ENCODE measurements at places on chromosomes 16 and 17. TPM values are rescaled to one million over a fixed set of nuclear protein-coding genes. Genes with fewer than 3 reads are reported as not detected.

DNA sequence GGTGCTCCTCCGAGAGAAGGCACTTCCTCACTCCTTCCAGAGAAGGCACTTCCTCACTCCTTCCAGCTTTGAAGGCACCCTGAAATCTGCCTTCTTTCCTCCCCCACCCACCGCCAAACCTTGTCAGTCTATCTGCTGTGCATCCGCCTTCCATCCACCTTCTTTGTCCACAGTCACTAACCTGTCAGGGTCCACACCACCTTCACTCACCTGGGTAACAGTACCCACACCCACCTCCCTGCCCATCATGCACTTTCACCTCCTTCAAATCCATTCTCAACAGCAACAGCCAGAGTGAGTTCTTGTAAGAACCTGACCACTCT, 5.2 kb downstream of the CCDC102A start:
- DNase-seq, result no peak

Gene HSD11B2
- polyA plus RNA-seq, result 0.26 TPM

DNA sequence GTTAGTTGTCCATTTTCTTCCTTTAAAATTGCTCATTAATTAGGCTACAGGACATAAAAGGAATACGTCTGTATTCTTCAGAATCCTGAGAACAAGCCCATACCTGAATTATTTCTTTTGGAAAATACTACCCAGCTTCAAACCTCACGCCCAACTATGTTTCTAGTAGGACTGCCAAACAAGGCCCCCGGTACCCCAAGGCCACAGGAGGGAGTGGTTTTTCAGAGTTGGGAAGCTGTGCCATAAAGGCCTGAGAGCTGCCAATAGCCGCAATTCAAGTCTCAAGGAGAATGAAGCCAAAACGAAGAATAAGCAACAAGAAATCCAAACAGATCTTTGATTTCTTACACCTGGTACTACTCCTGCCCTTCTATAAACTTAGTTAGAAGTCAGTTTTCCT, 48.3 kb downstream of the UBE2G1 start:
- DNase-seq, result no peak

- peak; percentile 26 for DNase-seq
Measured at GRCh38 chr16:55853114-55853513, 20.2 kb upstream of the CES1 start.

DNA sequence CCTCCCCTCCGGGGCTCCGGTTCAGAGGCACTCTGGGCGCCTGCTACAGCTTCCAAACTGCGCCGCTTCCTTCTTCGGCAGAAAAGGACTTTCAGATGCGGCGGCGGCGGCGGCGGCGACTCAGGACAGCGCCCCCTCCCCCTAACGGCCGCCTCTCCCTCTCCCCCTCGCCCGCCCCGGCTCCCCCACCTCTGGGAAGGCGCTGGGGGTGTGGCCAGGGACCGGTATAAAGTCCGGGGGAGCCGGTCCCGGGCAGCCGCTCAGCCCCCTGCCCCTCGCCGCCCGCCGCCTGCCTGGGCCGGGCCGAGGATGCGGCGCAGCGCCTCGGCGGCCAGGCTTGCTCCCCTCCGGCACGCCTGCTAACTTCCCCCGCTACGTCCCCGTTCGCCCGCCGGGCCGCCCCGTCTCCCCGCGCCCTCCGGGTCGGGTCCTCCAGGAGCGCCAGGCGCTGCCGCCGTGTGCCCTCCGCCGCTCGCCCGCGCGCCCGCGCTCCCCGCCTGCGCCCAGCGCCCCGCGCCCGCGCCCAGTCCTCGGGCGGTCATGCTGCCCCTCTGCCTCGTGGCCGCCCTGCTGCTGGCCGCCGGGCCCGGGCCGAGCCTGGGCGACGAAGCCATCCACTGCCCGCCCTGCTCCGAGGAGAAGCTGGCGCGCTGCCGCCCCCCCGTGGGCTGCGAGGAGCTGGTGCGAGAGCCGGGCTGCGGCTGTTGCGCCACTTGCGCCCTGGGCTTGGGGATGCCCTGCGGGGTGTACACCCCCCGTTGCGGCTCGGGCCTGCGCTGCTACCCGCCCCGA, at the start of gene IGFBP4:
Gene IGFBP4, plus strand, starts transcription at position 255 of the 792 bp plus-strand sequence. Its CDS starts 286 bp downstream, at position 541.
- peak; percentile 71 for DNase-seq

DNA sequence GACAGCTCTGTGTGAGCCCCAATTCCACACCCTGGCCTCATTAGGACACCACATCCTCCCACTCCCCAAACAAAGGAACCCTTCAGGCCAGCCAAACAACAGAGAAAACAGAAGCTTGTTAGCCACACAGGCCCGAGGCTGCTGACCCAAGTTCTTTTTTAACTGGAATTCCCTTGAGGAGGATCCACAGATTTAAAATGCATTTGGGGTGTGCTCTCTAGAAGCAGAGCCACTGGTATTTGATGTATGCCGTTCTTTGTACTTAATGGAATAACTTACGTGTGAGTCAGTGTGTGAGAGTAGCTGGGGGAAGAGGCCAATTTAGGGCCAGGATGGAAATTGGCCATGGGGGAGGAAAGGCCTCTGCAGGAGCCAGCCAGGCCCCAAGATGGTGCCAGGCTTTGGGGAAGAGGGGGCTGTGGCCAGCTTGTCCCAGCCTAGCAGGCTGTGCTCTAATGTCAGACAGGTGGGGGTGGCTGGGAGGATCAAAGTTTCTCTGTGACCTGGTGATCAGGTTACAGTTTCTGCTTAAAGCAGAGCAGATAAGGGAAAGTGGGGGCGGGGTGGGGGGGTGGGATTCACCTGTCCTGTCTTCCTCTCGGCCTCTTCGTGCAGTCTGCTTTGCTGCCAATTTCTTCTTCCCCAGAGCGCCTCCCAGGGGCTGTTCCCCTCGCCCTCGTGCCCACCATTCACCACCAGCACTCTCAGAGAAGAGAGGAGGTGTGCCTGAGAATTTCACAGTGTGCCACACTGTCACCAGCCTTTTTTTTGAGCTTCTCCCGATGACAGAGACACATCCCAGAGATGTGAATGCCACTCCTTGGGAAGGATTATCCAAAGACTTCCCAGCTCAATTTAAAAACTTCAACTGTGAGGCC, 50.8 kb downstream of the TOM1L2 start:
- peak; percentile 90 for DNase-seq

- no peak for DNase-seq
Measured at GRCh38 chr16:86244936-86245335, 265.4 kb upstream of the FOXF1 start.

DNA sequence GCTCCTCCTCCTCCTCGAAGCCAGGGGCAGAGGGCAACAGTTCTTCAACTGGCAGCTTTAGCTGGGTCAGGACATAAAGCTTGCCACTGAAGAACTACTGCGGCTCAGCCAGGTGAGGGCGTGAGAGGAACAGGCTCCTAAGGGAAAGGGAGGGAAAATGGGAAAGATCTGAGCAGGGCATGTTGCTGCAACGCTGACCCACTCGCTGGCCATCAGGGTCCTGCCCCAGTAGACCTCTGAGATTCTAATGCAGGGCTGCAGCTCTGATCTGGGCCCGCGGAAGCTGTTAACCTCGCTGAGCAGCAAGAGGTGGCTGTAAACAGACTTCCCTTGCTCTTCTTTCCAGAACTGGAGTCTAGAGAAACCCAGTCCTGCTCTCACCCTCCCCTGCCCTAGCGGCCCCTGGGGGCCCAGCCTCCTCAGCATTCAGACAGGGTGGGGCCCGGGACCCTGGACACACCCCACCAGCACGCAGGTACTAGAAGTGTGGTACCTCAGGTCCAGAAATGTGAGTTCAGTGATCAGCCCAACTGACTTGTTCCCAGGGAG, 3.8 kb upstream of the TLCD2 start:
- DNase-seq, result peak; percentile 32

Gene ASGR2
- not detected for polyA plus RNA-seq

Gene SBK1
- polyA plus RNA-seq, result 0.03 TPM

Gene TUBB3
- polyA plus RNA-seq, result 428 TPM

Gene TVP23B
- 21.3 TPM for polyA plus RNA-seq

DNA sequence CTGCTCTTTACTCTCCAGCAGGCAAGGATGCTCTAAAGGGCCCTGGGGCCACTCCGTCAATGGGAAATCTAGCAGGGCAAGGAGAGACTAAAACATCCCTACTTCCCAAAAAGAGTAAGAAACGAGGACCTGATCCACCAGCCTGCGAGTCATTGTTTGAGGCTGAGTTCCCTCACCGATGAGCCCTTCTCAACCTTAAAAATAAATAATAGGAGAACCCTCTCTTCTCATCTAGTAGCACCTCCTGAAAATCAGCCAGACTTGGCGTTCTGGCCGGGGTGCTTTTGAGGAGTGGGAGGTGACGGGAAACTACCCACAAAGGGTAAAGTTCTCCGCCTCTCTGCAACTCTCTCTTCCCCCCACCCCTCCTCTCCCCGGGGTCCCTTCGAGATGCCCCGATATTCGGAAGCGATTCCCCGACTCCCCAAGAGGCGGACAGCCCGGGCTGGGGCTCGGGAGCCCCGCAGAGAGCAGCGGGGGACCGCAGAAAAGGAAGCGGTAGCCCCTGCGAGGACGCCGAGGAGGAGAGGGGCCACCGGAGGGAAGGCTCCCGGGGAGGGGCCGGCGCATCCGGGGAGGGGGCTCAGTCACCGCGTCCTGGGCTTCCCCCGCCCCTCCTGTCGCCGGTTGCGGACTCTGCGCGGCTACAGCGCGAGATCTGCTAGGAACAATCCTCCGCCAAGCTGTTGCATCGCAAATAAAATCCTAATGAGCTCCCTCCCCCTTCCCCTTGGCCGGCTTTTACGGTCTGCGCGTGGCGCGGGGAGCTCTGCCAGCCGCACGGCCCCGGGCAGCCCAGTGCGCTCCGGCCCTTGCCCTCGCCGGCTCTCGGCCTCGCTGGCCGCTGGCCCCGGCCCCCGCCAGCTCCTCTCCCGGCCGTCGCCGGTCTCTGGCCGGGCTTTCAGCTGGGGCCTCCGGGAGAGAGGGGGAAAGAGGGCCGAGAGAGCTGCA, 1.3 kb downstream of the HOXB9 start:
- DNase-seq, result no peak

Gene FAM117A
- polyA plus RNA-seq, result 4.5 TPM

DNA sequence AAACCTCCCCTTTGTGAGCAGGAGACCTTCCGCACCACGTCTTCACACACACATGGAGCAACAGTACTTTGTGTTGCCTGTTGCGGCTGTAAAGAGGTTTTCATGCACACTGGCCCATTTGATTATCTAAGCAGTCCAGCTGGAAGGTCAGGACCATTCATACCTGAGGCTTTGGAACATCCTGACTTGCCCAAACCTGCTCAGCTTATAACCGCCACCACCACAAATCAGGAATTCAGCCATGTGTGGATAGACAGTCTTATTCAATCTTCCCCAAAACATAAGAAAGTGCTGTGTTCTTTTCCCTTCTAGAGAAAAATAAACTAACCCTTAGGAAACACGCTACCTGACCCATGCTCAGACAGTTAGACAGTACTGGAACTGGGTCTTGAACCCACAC, 81.6 kb upstream of the XYLT1 start:
- DNase-seq, result no peak

GRCh38 chr17:50177983-50178834, 12.4 kb downstream of the SGCA start:
- DNase-seq, result peak; percentile 99

DNA sequence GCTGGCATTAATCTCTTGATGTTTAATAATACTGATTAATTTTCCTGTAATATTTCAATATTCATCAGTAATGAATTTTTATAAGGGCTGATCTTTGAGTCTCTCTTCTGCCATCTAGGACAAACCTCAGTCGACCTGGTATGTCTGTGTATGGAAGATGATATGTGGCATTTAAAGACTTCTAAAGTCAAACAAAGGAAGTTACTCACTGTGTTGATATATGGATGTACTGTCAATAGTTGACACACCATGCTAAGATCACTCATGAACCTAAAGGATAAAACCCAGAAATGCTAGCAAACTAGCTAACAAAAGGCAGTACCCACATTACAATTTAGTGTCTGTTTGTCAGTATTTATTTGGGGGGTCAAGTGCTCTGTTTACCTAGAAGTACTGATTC, 380.7 kb upstream of the GOT2 start:
- no peak for DNase-seq

GRCh38 chr17:65820306-65820705, 258.9 kb upstream of the AXIN2 start:
- DNase-seq, result no peak

DNA sequence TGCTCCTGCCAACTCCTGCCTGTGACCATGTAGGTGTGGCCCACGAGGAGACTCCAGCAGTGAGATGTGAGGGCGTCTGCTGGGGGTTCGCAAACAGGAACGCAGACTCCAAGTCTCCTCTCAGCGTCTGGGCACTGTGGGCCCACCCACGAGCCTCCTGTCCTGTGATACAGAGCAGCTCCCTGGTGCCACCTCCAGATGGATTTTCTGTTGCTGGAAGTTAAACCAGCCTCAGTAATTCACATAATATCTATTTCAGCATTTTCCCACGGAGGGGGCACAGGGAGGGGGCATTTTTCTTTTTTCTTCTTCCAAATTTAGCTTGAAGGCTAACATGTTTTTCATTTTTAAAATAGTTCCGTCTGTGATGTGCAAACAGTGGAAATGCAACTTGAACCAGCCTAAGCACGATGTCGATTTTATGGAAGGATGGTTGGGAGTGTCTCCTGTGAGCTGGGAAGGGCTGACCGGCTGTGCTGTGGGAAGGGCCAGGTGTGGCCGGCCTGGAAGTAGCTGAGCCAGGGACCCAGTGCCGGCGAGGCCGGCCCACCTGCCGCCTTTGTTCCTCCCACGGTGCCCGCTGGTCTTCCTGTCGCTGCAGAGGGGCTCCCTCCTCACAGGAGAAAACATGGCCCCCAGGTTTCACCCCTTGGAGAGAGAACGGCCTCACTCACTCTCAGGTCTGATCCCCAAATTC, 3.9 kb upstream of the RAB40B start:
- no peak for DNase-seq

- DNase-seq, result no peak
Measured at GRCh38 chr17:34757106-34757505, 177.7 kb downstream of the TMEM132E start.

Gene TSPOAP1
- 1.2 TPM for polyA plus RNA-seq

Gene CCL23
- not detected for polyA plus RNA-seq

Gene PRR29
- 0.17 TPM for polyA plus RNA-seq
